Head of caudate nucleus (tissue), 42 donors: ENCODE measurements at places on chromosomes 5 and 9.
A peak's percentile ranks its signal among the peaks of the same experiment; 100 is the strongest.

DNA sequence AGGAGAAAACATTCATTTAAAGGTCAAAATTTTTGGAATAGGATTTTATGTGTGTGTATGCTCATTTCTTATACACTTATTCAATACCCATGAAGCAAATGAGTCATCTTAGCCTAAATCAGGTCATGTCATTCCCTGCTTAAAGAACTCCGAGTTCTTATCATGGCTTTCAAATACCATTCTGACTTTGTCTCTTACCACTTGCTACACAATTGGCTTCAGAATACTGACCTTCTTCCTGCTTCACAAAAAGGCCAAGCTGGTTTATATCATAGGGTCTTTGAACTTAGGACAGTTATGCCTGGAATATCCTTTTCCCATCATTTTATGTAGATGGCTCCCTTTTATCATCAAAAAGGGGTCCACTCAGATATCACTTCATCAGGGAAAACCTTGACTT, 652.2 kb upstream of the WWC1 start:
- no peak for DNase-seq

DNA sequence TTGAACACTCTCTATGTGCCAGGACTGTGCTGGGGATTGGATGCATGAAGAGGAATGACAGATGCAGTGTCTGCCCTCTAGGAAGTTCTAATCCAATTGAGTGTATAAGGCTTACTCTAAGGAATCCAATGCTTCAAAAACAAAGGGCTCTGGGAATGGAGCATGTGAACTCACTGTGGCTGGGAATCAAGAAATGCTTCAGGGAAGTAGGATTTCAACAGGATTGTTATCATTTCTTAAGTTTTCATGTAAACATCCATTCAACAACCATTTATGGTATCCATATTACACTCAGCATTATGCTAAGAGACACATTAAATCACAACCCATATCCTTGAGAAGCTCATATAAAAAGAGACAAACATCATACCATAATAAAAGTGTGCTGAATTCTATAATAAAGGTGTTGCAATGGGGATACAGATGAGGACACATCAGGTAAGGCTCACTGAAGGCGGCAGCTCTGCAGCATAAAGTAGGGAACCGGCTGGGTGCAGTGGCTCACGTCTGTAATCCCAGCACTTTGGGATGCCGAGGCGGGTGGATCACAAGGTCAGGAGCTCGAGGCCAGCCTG, 11.3 kb downstream of the SIL1 start:
- no peak for DNase-seq

DNA sequence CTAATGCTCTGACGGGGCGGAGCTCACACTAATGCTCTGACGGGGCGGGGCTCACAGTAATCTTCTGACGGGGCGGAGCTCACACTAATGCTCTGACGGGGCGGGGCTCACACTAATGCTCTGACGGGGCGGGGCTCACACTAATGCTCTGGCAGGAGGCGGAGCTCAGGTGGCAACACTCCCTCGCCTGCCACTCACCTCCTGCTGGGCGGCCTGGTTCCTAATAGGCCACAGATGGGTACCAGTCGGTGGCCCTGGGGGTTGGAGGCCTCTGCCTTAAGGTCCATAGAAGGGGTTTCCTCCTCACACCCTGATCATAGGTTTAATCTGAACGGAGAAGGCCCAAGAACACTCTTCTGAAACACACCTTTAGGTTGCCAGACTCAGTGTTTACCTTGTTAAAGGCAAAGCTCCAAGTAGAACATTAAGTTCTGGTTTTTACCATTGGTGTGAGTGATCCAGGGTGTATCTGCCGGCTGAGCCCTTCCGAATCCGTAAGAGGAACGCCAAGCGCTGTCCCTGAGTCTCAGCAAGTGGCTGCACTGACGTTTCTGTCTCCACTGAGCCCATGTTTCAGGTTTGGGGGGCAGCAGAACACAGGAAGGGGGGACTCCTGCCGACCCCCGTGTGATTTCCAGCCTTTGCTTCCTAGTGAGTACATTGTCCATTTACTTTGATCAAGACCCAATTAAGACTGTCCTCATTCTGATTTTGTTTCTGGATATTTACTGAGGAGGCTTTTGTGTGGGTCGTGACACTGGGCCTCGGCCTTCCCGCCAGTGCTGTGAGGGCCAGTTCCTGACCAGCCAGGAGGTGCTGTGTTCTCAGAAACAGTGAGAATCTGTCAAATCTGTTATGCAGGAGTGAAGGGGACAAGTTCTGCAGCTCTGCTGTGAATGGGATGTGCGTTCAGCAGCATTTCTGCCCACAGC, 24.6 kb upstream of the LRRC14B start:
- DNase-seq, result no peak

- DNase-seq, result no peak
Measured at GRCh38 chr5:73922224-73922623, 296.2 kb downstream of the ARHGEF28 start.

DNA sequence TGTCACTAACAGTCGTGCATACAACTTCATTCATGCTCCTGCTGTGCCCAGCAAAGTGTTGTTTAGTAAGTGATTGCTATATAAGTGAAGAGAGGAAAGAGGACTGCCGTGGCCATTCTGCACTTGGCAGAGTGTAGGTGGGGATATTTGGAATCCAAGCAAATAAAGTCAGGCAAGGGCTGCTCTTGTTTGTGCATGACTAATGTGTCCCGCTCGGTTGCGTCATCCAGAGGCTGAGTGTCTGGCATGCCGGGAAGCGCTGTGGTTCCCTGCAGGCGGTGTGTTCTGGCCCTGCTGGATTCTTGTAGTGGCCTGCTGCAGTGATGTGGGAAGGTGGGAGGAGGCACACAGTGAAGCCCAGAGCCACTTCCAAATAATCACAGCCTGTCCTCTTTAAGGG, 136.9 kb upstream of the ANKH start:
- DNase-seq, result no peak

- DNase-seq, result no peak
Measured at GRCh38 chr9:76218117-76218885, 175.9 kb downstream of the RFK start.

- DNase-seq, result peak; percentile 35
Measured at GRCh38 chr9:112570671-112571167, 84.1 kb downstream of the KIAA1958 start.

GRCh38 chr5:104062621-104063377, 500.2 kb upstream of the NUDT12 start:
- peak; percentile 44 for DNase-seq

DNA sequence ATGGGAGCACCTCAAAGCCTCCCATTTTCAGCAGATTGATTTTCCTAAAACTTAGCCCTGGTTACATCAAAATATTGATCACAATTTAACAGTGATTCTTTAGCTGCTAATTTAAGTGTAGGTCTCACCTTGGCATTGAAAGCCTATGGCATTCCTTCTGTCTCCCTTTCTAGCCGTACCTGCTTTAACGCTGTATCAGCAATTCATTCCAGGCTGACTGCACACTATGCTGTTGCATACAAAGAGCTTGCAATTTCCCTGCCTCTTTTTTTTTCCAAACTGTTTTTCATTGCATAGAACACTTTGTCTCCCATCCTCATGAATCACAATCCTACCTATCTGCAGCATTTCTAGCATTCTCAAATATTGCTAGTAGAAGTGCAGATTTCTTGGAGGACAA, 8.9 kb upstream of the AMACR start:
- no peak for DNase-seq

- DNase-seq, result no peak
Measured at GRCh38 chr9:134100040-134100439, 32.2 kb upstream of the BRD3 start.

GRCh38 chr5:53649352-53649751, 88.9 kb downstream of the NDUFS4 start:
- no peak for DNase-seq
